Left lung (tissue), 14 donors: ENCODE measurements at places on chromosomes 4 and X.
A peak's percentile ranks its signal among the peaks of the same experiment; 100 is the strongest.

DNA sequence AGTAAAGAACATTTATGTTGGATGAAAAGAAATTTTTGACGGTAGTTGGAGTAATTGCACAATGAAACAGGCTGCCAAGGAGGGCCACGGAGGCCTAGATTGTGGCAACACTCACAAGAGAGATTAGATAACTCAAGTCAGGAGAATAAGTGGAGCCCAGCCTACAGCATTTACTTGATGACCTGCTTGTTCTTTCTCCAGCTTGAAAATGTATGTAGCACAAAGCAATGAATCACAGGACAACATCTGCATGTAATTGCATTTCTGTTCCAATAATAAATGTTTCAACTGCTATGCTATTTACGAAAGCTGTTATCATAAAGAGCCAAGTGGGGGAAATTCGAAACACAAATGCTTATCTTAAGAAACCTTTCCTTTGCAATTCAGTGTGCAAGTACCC lies 221.2 kb upstream of the MID1 start:
- DNase-seq: peak; percentile 46

- DNase-seq: no peak
Measured at GRCh38 chr4:100208459-100208858, 18.2 kb upstream of the DDIT4L start.

DNA sequence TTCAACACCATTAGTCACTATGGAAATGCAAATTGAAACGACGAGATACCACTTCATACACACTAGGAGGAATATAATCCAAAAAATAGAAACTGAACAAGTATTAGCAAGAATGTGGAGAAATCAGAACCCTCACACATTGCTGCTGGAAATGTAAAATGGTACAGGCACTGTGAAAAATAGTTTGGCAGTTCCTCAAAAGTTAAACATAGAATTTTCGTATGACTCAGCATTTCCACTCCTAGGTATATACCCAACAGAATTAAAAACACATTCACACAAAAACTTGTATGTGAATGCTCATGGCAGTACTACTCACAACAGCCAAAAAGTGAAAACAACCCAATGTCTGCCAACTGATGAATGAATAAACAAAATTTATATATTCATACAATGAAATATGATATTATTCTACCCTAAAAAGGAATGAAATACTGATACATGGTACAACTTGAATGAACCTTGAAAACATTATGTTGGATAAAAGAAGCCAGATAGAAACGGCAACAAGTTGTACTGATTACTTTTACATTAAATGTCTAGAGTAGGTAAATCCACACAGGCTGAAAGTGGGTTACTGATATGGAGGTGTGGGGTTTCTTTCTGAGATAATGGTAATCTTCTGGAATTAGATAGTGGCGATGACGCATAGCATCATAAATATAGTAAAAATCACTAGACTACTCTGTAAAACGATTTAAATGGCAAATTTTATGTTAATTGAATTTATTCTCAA lies 22.3 kb downstream of the TEC start:
- DNase-seq: no peak

GRCh38 chr4:87240341-87240740 lies 19.9 kb upstream of the KLHL8 start:
- DNase-seq: no peak

- no peak for DNase-seq
Measured at GRCh38 chrX:10795721-10796120, 175.3 kb upstream of the MID1 start.
